ENCODE measurements at places on chromosomes 11 and 22.
A peak's percentile ranks its signal among the peaks of the same experiment; 100 is the strongest.

DNA sequence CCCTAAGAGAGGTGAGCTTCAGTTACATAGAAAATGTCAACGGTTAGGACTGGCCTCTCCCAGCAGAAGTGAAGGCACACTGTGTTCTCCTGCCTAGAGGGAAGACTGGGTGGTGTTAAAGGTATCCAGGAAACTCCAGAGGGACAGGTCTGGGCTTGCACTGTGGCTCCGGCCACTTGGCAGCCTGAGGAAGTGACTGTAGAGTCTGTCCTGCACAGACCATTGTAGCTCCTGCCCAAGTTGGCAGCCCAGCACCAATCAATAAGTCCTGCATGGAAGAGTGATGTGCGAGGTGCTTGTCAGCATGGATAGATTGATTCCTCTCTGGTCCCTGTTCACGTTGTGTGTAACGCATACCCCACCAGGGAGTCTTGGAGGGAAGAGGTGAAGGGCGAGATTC lies 284.8 kb downstream of the TENM4 start:
- no peak for DNase-seq

DNA sequence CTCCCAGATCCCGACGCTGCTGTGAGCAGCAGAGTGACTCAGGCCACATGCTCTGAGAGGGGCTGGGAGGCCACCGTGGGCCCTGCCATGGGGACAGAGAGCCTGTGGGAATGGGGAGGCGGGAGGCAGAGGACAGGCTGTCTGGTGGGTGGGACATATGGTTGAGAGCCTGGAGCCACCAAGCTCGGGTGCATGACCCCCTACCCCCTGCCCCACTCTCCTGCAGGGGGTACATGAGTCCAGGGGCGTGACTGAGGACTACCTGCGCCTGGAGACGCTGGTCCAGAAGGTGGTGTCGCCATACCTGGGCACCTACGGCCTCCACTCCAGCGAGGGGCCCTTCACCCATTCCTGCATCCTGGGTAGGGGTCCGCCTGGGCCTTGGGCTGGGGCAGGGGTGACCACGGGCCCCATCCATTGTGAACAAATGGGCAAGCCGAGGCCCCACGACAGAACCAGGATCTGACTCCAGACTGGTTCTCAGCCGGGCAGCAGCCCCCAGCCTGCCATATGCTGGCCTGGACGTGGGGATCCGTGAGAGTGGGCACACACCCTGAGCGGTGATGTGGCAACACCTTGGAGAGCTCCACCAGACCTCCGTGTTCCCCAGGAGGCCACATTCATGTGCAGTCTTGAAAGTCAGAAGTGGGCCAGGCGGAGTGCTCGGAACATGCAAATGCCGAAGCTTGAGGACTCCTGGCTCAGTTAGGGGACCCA lies 17.4 kb upstream of the ARHGAP8 start:
- DNase-seq: no peak

GRCh38 chr11:111745719-111746504 lies 20.3 kb downstream of the PPP2R1B start:
- DNase-seq: no peak

- no peak for DNase-seq
These were observed 97.7 kb downstream of the TEAD1 start for GRCh38 chr11:12771875-12772274.

- DNase-seq: peak; percentile 74
These were observed 719 bp downstream of the TALDO1 start for GRCh38 chr11:748007-748359.

GRCh38 chr11:33214187-33214586 lies 43.0 kb upstream of the HIPK3 start:
- no peak for DNase-seq

- no peak for DNase-seq
These were observed 145.7 kb downstream of the TENM4 start for GRCh38 chr11:79294845-79295731.

Measured in upper lobe of right lung (tissue), 1 donor.